RWPE1 (cell line): ENCODE measurements at places on chromosomes 1 and 21.

DNA sequence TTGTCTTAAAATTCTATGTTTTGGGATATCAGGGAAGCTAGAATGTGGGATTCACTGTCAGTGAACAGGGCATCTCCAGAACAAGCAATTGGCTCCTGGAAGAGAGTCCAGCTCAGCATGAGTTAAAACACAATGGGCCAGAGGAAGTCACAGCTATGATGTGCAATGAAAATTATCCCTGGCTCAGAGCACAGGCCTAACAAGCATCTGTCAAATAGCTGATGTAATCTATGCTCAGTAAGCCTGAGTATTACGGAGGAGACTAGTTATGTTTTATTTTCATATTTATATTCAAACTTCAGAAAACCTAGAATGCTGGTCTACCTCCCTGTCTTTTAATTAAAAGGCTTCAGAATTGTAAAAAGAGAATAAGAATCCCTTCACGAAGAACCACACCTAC is 41.6 kb downstream of the PARP1 start:
- no peak for DNase-seq

DNA sequence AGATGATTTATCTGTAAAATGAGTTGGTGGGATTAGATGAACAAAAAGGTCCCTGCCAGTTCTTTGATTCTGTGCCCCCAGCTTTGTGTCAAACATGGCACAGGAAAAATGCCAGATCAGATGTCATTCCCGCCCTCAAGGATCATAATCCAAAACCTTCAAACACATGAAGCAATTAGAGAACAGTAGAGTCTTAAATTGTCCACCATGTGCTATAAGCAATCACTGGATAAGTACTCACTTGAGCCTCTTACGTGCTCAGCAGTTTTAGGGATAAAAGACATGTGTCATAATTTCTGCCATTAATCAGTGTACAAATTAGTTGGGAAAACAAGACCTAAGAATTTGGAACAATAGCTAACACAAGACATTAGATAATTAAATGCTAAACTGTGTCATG is 15.4 kb upstream of the KIAA0040 start:
- no peak for DNase-seq

DNA sequence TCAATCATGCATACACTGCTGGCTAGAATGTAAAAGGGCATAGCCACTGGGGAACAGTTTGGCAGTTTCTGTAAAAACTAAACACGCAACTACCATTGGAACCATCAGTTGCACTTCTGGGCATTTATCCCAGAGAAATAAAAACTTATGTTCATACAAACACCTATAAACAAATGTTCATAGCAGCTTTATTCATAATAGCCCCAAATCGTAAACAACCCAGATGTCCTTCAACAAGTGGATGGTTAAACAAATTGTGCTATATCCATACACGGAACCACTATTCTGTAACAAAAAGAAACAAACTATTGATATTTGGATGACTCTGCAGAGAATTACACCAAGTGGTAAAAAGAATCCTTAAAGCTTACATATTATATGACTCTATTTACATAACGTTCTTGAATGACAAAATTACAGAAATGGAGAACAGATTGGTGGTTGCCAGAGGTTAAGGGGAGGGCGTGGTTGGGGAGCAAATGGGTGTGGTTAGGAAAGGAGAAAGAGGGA is 22.8 kb downstream of the LACTBL1 start:
- DNase-seq = no peak

- no peak for DNase-seq
These were observed 201.7 kb downstream of the NRIP1 start for GRCh38 chr21:14862794-14863720.

GRCh38 chr1:33248244-33248643 is 8.0 kb upstream of the ZNF362 start:
- DNase-seq = no peak

DNA sequence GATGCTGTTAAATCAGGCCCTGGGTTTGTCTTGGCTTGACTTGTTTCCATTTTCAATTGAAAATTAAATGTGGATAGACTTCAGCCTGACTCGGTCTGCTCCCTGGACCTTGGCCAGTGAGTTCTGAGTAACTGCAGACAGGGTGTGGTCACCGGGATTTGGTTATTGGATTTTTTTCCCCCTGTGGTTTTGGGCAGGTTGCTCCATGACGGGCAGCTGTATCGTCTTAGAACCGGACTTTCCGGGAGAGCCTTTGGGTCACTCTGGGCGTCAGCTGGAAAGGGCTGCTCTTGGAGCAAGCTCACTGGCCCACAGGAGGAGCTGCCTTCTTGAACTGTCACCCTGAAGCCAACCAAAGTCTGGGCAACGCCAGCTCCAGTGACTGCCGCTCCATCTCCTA is 75.0 kb downstream of the CLIC6 start:
- DNase-seq = peak; percentile 71

DNA sequence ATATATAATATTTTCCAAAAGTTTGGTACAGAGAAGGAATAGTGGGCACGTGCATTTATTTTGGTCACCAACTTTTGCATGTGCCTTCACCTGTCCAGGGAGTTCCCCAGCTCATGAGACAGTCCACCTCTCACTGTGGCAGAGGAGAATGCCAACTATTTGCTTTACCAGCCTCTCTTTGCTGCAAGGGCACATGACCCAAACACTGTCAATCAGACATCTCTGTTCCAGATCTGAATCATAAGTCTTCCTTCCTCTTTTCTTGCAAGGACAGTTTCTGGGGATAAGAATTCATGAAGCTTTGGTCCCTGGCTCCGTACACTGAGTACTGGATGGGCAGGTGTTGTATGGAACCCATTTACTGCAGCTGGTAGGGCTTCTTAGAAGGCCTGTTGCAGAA is 38.6 kb downstream of the C1orf87 start:
- no peak for DNase-seq

GRCh38 chr1:169941982-169942830 is 48.5 kb upstream of the SCYL3 start:
- no peak for DNase-seq

DNA sequence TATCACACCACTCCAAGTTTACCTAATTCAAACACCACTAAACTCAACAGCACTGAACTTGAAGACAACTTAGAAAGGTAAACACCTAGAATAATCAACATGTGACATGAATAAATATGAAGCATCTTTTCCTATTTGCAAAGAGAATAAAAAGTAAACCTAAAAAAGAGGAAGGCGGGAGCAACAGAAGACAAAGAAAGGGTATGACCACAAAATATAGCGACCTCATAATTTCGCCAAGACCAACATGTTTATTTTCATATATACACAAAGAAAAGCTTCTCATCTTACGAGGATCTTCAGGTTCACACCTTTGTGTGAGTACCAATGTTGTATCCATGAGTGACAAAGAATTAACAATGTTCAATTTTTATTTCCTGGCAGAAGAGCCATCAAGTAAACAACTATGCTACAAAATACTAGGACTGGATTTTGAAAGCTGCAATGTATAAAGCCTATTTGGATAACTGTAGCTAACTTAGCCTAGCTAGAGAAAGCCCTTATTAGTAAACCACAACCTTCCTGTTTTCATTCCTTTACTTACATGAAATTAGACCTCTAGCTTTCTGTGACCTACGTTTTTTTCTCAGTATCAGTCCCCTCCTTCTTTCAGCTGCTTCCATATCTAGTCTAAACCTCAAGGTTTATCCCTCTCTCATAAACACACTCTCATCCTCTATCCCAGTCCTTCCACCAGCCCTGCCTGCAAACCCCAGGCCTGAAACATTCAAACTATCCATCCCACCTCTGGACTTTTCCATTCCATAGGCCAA is 21.3 kb upstream of the PHTF1 start:
- DNase-seq = no peak

GRCh38 chr1:201662646-201663045 is 123.7 kb downstream of the NAV1 start:
- DNase-seq = no peak

- DNase-seq = no peak
These were observed 29.3 kb upstream of the DNAJC11 start for GRCh38 chr1:6730880-6731279.

DNA sequence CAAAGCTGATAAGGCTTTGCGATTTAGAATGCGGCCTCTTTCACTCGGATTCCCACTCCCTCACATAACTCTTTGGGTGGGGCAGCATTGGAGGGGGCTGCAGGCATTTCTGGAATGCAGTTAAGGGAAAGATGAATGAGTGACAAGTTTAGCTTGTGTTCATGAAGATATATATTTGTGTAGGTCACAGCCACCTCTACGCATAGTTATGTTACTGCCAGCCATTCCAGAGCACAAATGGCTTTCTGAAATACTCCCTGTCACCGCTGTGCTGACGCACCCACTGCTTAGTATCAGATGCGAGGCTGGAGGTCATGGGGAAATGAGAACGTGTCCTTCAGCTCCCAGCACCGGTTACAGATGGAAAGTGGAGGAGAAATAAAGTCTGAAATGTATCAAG is 54.1 kb upstream of the ATP1A1 start:
- DNase-seq = no peak

GRCh38 chr1:32241001-32241763 is 5.8 kb upstream of the FAM167B start:
- no peak for DNase-seq

DNA sequence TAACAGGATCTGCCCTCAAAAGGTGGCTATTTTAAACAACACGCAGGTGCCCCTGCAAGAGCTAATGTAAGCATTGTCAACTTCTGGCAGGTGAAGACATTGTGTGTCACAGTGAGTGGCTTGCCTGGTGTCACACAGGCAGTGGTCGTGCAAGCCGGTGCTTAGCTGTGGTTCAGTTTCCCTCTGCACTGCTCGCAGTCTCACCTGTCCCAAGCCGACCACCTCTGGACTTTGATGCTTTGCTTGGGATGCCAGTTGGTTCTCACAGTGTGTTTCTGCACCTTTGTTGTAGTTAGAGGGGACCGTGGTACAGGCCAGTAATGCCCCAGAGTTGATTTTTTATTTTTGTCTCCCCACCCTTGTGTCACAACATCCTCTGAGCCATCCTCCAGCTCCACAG is 85.2 kb downstream of the UCK2 start:
- no peak for DNase-seq

- peak; percentile 76 for DNase-seq
These were observed at the start of gene COL6A1 for GRCh38 chr21:45981151-45982091. TSS of gene COL6A1 (plus strand) at chr21:45981770. CDS start at chr21:45981851, 81 bp downstream.

GRCh38 chr1:225413708-225414375 is 14.0 kb downstream of the LBR start:
- no peak for DNase-seq

DNA sequence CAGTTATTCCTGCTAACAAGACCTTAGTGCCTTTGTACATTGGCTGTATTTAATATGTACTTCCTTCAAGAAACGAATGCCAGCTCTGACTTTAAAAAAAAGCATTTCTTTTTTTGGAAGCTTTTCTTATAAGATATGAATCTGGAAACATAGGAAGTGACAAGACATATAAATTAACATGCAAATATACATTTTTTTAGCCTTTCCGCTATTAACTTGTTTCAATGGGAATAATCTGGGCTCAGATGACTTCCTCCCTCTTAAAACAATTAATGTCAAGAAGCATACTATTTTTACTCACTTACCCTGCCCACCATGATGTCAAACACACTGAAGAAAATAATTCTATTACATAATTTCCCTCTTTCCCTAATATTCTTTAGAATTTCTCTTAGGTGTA is 1.4 kb downstream of the DENND1B start:
- DNase-seq = no peak

- peak; percentile 9 for DNase-seq
These were observed 163.4 kb upstream of the USP24 start for GRCh38 chr1:55378582-55378981.

- no peak for DNase-seq
These were observed 28.5 kb upstream of the ARHGAP29 start for GRCh38 chr1:94265906-94266305.

- DNase-seq = no peak
These were observed 48.8 kb downstream of the KCNK1 start for GRCh38 chr1:233662575-233663304.

- DNase-seq = peak; percentile 81
These were observed 213.1 kb upstream of the CAMK1G start for GRCh38 chr1:209370241-209370995.

DNA sequence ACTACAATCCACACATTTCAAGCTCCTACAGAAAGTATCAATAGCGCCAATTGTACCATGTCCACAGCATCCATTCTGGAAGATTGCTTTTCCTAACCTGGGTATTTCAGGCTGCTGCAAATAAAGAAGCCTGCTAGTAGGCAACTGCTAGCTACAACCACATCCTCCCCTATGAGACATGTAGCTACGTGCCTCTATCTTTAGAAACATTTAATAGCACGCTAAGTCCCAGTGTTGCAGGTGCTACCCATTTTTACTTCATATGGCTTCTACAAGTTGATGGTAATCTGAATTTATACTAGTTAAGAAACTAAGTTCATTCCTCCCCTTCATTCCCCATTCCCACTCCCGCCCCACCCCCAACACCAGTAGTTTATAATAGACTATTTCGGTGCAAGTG is 7.4 kb upstream of the AMPD1 start:
- no peak for DNase-seq

DNA sequence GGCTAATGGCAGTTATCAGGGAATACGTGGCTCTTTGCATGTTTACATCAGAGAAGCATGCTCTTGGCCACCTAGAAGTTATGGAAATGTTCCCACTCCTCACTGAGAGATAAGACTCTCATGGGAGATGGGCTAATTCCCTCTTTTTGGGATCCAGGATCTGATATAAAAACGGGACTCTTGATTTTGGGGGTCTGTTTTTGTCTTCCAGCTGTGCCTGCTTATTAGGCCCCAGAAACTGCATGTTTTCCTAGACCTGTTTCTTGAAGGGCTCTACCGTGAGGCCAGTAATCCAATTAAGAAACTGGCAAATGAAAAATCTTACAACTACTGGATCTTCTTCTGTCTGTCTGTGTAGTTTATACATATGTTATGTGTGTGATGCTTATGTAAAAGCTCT is 47.0 kb upstream of the PTCH2 start:
- no peak for DNase-seq

DNA sequence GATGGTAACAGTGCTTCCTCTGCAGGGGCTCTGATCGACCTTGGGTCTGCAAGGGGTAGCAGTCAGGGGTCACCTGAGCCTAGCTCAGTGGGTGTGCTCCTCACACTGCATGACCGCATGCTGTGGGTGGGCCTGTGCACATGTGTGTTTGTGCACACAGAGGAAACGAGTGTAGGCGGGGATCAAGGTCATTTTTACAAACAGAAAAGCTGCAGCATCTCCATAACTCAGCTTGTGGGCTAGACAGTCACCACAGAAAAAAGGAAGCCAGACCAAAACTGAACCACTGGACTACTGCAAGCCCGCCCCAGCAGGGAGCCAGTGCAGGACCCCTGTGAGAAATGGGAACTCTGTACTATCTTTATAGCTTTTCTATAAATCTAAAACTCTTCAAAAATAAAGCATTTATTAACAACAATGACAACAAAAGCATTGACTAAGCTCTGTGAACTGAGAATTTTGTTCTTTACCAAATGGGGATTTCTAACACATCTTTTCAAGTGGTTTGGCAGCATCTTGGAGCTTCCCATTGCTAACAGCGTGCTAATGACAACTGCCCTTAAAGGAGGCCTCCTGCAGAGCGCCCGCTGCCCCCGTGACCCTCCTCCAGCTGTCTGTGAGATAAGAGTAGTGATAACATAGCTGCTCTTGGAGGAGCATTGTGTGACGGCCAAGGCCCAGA is 19.9 kb upstream of the NEK2 start:
- no peak for DNase-seq

DNA sequence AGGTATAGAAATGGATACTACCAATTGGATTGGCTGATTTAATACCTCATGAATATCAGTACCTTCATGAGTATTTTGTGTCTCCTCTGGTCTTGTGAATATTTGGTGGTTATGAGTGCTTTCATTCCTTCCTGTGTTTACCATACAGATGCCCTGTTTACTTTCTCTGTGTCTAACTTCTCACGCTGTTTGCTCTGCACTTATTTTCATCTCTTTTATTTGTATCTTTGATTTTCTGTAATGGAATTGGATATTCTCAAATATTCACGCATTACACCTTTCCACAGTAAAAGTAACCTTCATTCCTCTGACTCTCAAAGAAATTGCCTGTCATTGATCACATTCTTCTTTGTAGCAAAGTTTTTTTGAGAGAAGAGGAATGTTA is 16.8 kb downstream of the CNST start:
- DNase-seq = no peak
